ENCODE measurements at places on chromosomes 2 and 18.

DNA sequence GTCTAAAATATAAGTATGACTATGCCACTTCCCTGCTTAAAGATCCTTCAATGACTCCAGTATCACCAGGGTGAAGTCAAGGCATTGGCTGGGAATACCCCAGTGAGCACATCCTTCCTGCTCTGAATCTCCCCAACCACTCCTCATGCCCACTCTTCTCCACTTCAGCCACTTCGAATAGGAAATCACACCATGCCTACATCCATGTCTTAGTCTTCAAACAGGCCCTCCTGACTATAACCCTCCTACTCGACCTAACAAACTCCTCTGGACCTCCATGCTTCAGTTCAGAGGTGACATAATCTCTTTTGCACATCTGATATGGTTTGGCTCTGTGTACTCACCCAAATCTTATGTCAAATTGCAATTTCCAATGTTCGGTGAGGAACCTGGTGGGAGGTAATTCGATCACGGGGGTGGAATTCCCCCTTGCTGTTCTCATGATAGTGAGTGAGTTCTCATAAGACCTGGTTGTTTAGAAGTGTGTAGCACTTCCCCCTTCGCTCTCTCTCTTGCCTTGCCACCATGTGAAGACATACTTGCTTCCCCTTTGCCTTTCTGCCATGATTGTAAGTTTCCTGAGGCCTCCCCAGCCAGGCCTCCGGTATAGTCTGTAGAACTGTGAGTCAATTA is 87.8 kb upstream of the TFCP2L1 start:
- DNase-seq: no peak

DNA sequence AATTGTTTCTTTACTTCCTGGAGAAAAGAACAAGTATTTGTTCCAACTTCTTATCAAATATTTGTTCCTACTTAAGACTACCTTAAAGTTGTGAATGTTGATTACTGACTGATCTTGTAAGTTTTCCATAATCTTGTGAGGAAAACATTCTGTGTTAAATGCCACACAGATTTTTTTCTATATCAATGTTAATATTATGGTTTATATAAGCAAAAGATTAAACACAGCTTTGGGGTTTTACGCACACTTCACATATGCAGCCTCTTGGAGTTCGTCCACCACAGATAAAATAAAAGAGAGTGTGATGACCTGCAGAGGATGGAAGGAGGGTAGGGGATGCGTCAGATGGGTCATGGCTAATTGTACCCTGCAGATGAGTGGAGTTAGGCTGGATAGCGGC is 780.0 kb upstream of the SALL3 start:
- no peak for DNase-seq

GRCh38 chr2:192634557-192634956 is 439.8 kb upstream of the TMEFF2 start:
- no peak for DNase-seq

DNA sequence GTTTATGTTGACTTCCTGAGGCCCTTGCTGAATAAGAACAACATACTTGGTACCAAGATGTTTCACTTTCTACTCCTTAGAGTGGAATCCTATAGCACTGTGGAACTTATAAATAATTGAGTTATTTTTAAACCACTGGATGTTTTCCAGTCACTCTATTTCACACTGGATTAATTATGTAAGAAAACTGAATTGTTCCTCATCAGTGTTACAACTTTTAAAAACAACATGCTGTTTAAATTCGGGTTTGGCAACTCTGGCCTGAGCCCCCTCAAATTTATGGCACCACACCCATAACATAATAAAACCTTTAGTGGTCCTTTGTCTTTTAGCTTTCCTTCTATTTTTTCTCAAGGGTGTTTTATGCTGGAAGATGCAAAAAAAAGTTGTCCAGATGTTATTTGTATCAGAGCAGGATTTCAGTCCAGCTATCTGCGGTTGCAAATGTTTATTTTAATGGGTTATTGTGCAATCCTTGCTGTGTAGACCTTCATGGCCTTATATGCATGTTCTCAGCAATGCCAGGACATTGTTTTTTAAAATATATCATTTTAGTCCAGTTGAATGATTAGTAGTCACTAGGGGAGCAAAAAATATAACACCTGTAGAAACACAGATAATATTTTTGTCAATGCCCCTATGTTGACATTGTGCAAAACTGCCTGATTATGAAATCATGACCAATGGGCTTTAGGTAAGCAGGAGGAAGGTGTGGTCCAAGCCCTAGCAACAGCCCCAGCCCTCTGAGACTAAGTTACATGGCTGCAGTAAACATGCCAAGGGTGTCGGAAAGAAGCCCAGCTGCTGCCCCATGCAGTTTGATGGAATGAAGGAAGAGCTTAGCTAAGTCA is 638.0 kb upstream of the ZEB2 start:
- peak; percentile 59 for DNase-seq

GRCh38 chr2:88671786-88672427 is 19.6 kb upstream of the RPIA start:
- no peak for DNase-seq

- DNase-seq: no peak
Observed at GRCh38 chr2:145813481-145813880, 1293.6 kb upstream of the ZEB2 start.

DNA sequence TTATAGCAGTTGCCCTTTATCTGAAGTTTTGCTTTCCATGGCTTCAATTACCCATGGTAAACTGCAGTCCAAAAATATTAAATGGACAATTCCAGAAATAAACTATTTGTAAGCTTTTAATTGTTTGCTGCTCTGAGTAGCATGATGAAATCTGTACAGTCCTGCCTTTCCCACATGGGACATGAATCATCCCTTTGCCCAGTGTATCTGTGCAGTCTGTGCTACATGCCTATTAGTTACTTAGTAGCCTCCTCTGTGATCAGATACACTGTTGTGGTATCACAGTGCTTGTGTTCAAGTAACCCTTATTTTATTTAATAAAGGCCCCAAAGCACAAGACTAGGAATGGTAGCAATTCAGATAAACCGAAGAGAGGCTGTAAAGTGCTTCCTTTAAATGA is 810.6 kb upstream of the PIK3C3 start:
- DNase-seq: no peak

- no peak for DNase-seq
Observed at GRCh38 chr2:46269001-46269400, 28.2 kb upstream of the EPAS1 start.

- no peak for DNase-seq
Observed at GRCh38 chr2:109438773-109439389, 174.9 kb downstream of the SEPTIN10 start.
